ENCODE measurements at places on chromosomes 16 and 17.

GRCh38 chr17:38653230-38653629 lies 21.5 kb downstream of the EPOP start:
- no peak for DNase-seq

DNA sequence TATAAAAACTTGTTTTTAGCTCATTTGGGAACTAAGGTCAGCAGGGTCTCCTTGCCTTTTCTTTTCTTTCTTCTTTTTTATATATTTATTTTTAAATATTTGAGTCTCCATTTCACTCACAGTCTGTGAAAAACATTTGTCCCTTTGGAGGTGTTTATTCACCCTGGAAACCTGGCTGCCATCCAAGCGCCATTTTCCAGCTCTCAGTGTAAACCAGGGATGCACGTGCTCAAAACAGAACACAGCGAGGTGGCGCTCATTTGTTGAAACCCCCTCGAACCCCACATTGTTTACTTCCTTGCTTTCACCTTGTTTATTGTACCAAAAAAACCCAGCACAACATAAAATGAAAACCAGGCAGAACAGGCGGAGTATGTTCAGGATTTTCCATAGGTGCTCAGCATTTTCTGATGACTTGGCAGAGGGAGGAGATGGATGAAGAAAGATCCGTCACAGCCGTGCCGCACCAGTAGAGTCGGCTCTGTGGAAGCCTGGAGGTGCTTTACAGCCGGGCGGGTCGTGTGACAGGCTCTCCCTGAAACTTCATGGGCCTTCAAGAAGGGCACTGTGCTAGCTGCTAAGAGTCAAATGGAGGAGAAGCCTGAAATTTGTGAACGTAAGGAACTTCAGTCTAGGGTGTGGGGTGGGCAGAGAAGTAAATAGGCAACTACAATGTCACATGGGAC lies 284.4 kb downstream of the FOXL1 start:
- DNase-seq = no peak

- no peak for DNase-seq
These were observed 69.7 kb upstream of the FA2H start for GRCh38 chr16:74844041-74844980.

DNA sequence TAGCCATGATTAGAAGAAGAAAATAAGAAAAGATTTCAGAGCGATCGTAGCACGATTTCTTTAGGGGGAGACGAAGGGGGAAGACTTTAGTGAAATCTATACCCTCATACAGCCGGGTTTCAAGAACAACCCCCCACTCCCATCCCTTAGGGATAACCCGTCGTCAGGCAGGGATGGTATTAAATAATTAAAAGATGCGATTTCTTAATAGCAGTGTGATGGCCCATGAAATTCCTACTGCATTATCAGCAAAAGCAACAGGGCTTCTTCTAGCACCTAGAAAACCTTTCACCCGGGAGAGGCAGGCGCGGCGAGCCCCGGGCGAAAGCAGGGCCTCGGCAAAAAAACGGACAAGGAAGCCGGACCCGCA lies 1.4 kb downstream of the CDH11 start:
- DNase-seq = no peak

GRCh38 chr17:32298721-32299579 lies 33.3 kb downstream of the RHBDL3 start:
- DNase-seq = no peak

DNA sequence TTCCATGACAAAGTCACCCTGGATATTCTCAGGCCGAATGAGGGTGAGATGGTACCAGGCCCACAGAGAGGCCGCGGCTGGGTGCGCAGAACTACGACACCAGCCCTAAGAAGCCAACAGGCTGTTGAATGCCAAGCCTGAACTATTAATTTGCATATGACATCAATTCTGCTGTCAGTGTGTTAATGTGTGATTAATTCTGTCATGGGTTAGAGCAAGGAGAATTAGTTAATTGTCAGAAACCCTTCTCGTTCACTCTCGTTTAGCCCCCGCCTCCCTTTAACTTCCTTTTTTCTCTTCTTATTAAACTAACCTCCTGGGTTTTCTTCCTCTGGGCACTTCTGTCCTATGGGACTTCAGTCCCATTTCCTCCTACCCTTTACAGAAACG lies 123.4 kb downstream of the ZFHX3 start:
- no peak for DNase-seq

GRCh38 chr17:49218941-49219913 lies 8.7 kb downstream of the ABI3 start:
- no peak for DNase-seq

DNA sequence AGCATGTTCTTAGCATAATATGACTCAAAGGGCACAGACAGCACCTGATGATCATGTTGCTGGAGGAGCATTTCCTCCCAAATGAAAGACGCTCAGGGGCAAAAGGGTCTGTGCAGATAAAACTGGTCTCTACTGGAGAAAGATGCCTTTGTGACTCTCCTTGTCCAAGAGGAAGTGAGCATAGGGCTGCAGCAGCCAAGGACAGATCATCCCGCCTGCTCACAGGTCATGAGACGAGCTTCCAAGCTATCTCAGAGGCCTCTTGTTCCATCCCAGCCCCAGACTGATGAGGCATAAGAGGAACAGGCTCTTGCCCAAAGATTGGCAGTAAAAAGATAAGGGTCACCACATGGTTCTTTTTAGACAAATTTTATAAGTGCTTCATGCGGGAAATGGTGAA lies 141.8 kb downstream of the KATNIP start:
- no peak for DNase-seq

DNA sequence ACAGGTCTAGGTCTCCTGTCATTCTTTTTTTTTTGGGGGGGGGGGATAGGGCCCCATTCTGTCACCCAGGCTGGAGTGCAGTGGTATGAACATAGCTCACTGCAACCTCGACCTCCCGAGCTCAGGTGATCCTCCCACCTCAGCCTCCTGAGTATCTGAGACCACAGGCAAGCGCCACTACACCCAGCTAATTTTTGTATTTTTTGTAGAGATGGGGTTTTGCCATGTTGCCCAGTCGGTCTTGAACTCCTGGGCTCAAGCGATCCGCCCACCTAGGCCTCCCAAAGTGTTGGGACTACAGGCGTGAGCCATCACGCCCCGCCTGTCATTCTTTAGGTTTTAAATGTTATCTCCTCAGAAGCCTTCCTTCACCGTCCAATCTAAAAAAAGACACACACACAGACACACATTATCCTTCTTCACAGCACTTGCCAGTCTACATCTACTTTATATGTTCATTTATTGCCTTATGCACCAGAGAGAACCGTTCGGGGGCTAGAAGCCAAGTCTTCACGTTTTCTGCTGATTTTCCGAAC lies 694 bp downstream of the MRPL27 start:
- no peak for DNase-seq

DNA sequence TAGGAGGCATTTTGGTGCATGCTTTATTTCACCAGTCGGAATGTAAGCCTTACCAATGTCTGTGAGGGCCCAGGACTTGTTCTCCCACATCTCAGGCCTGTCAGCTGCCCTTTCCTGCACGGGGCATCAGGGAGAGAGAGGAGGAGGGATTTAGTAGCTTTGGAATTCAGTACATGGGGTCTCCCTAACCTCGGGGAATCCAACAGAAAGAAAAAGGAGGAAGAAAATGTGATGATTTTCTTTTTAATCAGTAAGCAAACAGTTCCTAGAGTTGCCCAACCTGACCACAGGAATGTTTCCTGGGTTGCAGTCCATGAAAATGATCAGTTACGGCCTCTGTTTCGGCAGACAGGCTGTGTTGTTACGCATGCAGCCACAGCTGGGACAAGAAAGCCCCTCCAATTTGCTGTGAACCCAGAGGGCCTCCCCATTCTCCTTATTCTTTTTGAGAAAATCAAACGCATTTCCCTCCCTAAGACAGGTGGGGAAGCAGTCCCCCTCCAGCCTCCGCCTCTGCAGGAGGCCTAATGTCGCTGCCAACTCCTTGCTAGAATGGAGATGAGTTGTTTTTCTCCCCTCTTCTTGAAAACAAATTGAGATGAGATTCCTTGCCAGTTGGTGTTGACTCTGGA lies 53.1 kb upstream of the TANGO6 start:
- DNase-seq = no peak

- no peak for DNase-seq
These were observed 18.2 kb downstream of the HIGD1B start for GRCh38 chr17:44865931-44866330.

GRCh38 chr16:67268136-67268579 lies 11.2 kb upstream of the PLEKHG4 start:
- no peak for DNase-seq

DNA sequence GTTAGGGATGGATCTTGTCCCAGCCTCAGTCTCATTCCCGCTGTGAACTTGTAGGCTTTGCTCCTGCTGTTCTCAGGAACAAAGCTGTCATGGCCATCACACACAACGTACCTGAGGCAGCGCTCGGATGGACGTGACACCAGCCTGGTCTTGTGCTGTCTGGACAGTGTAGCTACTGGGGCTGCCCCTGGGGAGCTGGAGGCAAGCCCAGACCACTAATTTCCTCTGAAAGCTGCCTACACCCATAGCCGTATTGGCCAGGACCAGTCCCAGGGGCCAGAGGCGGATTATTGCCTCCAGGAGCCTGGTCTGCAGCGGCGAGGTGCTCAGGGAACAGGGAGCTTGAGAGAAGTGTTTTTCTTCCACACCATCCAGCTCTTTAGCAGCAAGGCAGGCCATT lies 11.7 kb downstream of the ZNHIT3 start:
- no peak for DNase-seq

DNA sequence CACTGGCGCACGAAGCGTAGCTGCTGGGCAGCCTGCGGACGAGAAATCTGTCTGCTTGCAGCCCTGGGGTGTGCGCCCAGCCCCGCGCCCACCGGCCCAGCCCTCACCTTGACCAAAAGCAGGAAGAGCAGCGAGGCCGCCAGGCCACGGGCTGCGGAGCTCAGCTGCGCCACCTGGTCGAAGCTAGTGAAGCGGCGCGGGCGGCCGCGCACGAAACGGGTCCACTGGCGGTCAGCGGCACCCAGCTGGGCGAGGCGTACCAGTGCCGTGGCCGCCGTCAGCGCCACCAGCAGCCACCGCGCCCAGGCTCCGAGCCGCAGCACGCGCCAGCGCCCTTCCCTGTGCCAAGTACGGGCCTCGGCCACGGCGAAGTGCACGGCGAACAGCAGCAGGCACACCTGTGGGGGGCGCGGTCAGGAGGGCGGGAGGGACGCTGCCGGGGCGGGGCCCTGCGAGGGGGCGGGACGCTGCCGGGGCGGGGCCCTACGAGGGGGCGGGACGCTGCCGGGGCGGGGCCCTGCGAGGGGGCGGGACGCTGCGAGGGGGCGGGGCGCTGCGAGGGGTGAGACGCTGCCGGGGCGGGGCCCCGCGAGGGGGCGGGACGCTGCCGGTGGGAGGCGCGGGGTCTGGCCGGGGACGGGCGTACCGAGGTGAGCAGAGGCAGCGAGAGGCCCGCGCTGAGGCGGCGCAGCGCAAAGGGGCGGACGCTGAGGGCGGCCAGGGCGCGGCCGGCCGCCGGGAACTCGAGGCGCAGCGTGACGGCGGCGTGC lies 43.2 kb downstream of the TSC2 start:
- DNase-seq = peak; percentile 52

- no peak for DNase-seq
These were observed 179.6 kb downstream of the AIPL1 start for GRCh38 chr17:6255322-6255721.

DNA sequence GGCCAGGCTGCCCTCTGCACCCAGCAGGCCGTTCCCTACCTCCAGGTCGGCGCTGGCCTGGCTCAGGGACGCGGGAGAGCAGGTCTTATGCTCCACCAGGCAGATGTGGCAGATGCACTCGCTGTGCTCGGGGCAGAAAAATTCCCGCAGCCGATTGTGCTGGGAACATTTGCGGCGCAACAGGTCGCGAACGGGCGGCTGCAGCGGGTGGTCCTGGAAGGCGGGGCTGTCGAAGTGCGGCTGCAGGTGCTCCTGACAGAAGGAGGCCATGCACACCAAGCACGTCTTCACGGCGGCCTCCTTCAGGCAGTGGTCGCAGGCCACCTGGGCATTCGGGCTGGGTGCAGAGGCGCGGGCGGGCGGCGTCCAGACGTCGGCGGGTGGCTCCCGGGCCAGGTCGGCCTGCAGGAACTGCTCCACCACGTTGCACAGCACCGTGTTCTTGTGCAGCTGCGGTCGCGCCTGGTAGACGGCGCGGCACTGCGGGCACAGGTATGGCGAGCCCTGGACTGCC lies 439 bp downstream of the TRIM25 start:
- no peak for DNase-seq

DNA sequence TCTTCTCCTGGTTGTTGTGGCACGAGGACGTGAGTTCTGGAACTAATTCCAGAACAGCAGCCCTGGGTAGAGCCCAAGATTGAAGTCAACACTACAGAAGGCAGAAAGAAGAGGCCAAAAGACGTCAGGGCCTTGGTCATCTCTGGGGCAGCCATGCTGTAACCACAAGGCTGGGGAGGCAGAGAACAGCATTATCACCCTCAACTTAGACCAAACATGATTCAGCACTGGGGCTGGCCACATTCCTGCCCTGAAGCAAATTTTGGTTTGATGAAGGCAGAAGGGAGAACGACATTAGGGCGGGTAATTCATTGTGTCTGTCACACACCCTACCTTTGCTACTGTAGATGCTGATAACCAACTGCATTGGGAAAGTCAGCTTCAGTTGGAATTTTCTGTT lies 9.7 kb upstream of the ALOX15B start:
- no peak for DNase-seq

DNA sequence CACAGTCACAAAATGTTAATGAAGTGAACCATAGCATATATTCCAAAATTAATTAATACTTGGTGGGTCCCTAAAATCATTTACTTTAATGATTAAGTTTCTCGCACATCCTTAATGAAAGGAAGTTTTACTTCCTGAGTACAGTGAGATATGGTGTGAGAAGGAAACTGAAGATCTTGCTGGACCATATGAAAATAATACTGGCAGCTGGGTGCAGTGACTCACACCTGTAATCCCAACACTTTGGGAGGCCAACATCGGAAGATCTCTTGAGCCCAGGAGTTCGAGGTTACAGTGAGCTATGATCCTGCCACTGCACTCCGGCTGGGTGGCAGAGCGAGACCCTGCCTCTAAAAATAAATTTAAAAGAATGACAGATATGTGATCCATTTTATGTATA lies 62.5 kb downstream of the ABCA8 start:
- DNase-seq = no peak

GRCh38 chr16:20928774-20929411 lies 28.3 kb downstream of the LYRM1 start:
- no peak for DNase-seq

- no peak for DNase-seq
These were observed 104.5 kb upstream of the CIBAR2 start for GRCh38 chr16:85216522-85217375.

- no peak for DNase-seq
These were observed 1.9 kb upstream of the CHST5 start for GRCh38 chr16:75537776-75538175.

- DNase-seq = no peak
These were observed 8.9 kb downstream of the CBX4 start for GRCh38 chr17:79830303-79830702.

DNA sequence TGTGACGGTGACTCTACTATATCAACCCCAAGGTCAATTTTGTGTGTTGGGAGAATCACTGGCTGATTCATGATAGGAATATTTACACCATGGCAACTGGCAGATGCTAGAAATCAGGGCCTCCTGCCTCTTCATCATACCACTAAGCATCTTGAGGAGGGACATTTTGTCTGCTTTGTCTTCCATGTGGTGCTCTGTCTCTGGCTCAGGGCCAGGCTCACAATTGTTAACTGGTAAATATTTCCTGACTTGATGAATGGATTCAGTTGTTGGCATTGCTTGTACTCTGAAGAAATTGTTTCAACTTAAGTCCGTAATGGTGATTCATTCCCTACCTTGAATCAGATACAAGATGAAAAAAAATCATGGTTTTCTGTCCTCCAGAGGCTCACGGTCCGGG lies 292.7 kb downstream of the HAPSTR1 start:
- DNase-seq = peak; percentile 2

- peak; percentile 65 for DNase-seq
These were observed 1.2 kb downstream of the RPS15A start for GRCh38 chr16:18788828-18789514.

- no peak for DNase-seq
These were observed 3.0 kb upstream of the ZNF213 start for GRCh38 chr16:3131755-3132377.
